Right lung (tissue), 10 donors: ENCODE measurements at places on chromosomes 7 and 10.

GRCh38 chr7:29612596-29612995 is 49.0 kb downstream of the PRR15 start:
- no peak for DNase-seq

GRCh38 chr7:41005374-41005901 is 697.5 kb downstream of the INHBA start:
- no peak for DNase-seq

DNA sequence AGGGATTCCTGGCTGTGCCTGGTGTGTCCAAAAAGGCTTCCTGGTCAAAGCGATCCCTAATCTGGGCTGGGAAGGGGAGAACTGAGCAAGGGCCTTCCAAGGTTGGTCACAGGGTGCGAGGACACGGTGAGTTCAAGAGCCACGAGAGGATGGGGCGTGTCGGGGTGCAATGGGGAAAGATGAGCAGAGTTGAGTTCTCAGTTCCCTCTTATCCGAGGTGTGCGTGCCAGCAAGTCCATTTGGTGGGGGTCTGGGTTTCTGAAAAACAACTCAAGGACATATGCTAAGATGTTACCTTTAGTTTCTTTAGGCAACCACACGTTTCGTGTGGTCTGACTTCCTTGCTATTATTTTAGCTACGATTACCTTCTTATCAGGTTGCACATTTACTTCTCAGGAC is 1.3 kb downstream of the ZNF775 start:
- no peak for DNase-seq

DNA sequence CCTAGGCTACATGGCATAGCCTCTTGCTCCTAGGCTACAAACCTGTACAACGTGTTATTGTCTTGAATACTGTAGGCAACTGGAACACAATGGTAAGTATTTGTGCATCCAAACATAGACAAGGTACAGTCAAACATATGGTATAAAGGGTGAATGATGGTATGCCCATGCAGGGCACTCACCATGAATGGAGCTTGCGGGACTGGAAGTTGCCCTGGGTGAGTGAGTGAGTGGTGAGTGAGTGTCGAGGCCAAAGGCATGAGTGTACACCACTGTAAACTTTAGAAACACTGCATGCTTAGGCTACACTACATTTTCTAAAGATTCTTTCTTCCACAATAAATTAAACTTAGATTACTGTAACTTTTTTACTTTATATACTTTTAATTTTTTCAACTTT is 165.7 kb downstream of the PARD3 start:
- DNase-seq: no peak

DNA sequence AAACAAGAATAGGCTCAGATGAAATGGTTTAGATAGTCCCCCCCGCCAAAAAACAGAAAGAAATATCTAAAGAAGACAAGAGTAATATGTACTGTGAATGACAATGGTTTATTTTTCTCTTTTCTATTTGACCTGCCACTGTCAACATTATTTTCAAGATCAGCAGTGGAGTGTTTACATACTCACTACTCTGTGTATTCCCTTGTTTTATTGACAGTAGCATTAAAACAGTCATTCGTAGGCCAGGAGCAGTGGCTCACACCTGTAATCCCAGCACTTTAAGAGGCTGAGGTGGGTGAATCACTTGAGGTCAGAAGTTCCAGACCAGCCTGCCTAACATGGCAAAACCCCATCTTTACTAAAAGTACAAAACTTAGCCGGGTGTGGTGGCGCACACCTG is 245.3 kb upstream of the SLC26A5 start:
- DNase-seq: no peak

- DNase-seq: peak; percentile 23
Measured at GRCh38 chr7:102260856-102261255, 25.8 kb upstream of the SH2B2 start.
